Stimulated activated CD8-positive, alpha-beta memory T cell treated with anti-CD3 and anti-CD28 coated beads, Interleukin-15, amount 100 ng/mL, for 4 hours (primary cell): ENCODE measurements at places on chromosomes 2 and 18.

DNA sequence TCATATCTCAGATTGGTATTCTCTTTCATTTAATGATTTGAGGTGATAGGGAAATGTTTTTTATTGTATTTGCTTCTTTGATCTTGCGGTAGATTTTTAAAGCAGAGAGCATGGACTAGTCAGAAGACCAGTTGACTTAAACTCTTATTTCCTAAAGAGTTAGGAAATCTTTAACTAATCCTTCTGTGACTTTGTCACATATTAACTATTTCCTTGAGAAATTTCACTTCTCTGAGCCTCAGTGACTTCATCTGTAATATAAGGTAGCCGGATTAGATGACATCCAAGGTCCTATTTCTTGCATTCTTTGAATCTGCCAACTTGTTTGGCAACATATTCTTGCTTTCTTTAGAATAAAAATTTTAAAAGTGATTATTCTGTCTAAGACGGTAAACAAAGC, 55.6 kb downstream of the MTX2 start:
- no peak for DNase-seq

DNA sequence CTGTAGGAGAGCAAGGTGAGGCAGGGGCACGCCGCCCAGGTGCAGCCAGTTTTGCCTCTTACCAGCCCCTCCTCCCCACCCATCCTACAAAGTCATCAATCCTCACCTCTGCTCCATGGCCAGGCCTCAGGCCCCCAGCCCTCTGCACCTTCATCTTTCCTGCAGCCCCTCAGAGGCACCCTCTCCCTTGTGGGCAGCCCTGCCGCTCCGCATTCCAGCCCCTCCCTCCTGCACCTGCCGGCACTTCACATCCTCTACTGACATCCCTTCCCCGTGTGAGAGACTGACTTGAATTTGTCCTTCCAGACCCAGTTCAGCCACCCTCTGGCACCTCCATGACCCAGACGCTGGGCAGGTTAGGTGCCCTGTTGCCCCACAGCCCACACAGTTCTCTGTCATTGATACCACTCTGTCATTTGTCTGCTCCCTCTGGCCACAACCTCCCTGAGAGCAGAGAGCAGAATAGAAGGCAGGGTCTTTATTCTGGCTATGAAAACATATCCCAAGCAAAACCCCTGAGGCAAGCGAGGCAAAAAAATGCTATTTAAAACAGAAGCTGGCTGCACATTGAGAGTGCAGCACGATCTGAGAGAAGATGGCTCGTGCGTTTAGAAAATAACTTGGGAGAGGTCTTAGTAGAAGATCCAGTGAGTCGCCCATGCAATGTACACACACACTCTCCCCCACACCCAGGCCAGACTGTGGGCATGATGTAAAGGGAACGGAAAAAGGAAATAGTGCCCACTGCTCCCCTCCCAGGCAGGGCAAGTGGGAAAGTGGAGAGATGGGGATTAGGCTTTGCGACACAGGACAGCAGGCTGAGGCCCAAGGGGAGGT, 25.9 kb downstream of the SDC1 start:
- DNase-seq = no peak

DNA sequence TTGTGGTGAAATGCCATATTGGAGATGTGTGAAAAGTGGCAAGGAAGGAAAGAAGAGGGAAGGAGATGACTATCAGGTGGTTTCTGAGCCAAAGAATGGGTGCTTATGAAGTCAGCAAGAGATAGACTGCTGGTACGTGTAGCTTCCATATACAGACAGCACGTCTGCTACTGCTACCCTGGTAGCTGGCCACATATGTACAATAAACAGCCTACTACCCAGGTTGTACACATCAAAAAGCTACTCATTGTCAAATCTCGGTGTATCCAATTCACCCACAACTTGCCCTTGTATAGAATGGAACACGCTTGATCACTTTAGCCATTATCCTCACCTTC, 761.8 kb downstream of the LRRTM4 start:
- DNase-seq = no peak

- no peak for DNase-seq
Observed at GRCh38 chr2:174797781-174798276, 33.6 kb upstream of the CHRNA1 start.

DNA sequence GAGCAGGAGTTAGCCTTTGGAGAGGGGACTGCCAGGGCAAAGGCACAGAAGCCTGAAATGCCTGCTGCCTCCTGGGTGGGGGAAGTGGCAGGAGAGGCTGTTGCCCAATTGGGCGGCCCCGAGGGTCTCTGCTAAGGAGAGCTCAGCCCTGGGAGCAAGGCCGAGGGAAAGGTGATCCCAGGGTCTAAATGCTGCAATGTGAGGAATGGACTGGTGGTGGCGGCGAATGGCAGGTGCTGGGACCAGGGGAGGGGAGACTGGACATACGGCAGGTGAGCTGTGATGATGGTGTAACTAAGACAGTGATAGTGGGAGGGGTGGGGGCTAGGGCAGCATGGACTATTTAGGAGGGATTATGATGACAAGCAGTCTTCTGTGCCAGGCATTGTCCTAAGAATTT, 104.0 kb downstream of the DYSF start:
- no peak for DNase-seq

- DNase-seq = no peak
Observed at GRCh38 chr2:213157242-213157641, 5.8 kb upstream of the IKZF2 start.

DNA sequence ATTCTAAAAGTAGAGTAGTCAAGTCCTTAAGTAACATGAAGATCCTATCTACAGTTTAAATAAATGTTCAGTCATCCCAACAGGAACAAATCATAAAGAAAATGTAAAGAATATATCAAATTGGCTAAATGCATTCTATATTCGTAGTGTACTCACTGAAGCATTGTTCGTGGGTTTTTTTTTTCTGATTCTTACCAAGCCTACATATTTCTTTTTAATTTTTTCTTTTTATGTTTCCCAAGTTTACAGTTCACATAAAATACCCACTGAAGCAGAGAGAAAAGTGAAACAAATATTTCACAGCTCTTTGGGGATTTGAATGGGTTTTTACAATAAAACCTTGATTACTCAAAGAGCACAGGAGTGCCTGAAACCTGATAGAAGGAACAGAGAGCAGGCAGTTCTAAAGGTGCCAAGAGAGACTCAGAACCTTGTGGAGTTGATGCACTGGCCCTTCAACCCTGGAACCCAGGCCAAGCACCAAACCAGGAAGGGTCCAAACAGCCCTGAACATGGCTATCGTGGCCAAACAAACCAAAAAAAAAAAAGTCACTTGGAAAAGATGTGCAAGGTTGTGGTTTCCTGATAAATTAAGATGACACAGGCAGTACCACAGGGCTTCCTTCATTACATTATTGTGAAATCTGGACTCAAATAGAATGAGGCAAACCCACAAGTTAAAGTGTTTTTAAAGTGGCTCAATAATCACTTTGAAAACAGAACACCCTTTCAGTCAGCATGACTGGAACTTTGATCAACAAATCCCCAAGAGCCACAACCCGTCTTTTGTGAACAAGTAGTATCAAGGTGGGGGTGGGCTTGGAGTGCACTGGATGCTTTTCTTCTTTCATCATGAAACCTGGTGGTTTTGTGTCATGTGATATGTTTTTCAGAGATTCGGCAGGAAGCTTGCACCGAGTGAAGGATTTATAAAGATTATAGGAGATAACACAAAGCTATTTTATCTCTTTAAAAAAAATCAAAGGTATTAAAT, 245.0 kb upstream of the FN1 start:
- DNase-seq = no peak
